ENCODE measurements at places on chromosomes 13 and 19.

DNA sequence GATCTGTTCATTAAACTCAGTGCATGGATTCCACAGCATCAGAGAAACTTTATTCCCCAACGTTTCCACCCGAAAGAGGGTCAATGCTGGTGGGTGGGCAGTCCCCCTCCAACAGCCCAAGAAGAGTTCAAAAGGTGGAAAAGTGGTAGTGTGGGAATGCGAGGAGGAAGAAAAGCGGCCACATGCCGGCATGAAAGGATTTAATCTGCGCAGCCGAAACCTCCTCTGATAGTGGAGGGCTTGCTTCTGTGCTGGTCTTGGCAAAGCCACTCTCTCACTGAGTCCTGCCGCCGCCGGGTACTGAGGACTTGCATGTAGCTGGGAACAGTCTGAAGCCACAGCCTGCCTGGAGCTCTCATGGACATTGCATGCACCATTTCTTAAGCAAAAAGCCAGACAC lies 136.2 kb upstream of the ZNF536 start:
- no peak for DNase-seq

- peak; percentile 87 for DNase-seq
These were observed 22.6 kb downstream of the FBXL12 start for GRCh38 chr19:9796113-9796773.

DNA sequence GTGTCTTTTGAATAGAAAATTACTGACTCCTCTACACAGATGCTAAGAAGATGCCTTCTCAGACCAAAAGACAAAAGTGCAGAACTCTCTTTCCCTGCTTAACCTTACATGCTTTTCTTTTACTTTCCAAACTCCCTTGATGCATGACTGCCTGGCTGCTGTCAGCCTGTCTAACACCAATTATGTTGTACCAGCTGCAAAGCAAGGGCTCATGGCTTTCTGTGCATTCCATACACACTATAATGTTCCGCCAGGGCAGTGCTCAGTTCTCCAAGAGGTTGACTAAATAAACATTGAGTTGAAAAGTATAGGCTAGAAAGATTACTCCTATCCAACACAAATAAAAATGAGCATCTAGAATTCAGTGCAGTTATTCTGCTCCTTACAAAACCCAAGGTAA lies 330.4 kb upstream of the NBEA start:
- DNase-seq = no peak

DNA sequence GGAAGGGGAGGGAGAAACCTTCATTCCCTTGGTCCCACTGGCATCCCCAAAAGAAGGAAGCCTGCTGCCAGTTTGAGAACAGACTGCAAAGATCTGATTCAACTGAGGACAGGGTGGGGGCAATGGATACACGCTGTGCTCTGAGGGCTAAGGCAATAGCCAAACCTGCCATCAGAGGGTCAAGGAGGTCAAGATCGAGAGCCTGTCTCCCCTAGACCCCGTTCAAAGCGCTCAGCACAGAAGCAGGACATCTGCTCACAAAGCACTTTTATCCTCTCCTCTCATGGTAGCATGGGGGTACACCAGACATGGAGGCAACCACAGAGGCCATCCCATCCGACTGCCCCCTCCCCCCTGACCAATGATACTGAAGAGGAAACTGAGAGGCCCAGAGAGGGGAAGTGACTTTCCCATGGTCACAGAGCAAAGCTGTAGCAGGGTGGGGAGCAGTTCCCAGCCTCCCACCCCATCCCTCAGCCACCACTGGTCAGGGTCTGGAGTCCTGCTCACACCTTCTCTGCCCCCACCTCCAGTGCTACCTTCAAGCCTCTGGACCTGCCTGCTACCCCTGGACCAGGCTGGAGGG lies 11.1 kb downstream of the POU2F2 start:
- peak; percentile 62 for DNase-seq

DNA sequence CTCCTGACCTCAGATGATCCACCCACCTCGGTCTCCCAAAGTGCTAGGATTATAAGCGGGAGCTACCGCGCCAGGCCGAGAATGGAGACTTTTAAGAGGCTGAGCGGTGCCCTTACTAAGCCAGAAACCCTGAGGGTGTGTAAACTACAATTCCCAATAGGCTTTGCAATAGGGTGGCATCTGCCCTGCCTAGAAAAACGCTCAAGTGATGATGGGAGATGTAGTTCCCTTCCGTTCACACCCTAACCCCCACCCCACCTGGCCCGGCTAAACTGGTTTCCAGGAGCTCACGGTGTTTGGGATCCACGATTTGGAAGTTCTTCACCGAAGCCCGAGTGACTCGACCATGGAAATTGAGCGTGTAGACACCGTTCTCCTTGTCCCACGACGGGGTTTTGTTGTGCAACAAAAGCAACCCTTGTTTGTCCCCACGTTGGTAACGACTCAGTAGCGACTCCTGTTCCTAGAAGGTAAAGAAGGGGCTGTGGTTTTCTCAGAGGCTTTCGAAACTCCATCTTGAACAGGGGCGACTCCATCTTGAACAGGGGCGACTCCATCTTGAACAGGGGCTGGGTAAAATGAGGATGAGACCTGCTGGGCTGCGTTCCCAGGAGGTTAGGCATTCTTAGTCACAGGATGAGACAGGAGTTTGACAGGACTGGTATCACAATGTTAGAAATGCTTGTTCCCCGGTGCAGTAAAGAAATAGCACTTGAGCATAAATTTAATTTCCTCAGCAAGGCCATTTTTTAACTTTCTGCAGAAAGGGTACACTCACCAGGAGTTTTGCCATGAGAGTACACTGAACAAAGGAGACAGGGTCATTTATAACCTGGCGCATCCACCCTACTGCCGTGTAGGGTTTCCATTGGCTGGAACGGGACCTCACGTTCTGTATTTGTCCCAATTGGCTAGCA lies 9.8 kb downstream of the PPP1R15A start:
- DNase-seq = no peak

- DNase-seq = no peak
These were observed 137.8 kb upstream of the SOX1 start for GRCh38 chr13:111929036-111929616.

- peak; percentile 84 for DNase-seq
These were observed 4.9 kb upstream of the PALM start for GRCh38 chr19:703651-704446.

- DNase-seq = no peak
These were observed 540 bp upstream of the ZFP36 start for GRCh38 chr19:39405958-39406655.

GRCh38 chr13:61204025-61204424 lies 211.6 kb downstream of the PCDH20 start:
- no peak for DNase-seq

- no peak for DNase-seq
These were observed 2.9 kb upstream of the ZNF700 start for GRCh38 chr19:11921852-11922495.

- no peak for DNase-seq
These were observed 5.4 kb downstream of the ARHGAP33 start for GRCh38 chr19:35780717-35781116.

DNA sequence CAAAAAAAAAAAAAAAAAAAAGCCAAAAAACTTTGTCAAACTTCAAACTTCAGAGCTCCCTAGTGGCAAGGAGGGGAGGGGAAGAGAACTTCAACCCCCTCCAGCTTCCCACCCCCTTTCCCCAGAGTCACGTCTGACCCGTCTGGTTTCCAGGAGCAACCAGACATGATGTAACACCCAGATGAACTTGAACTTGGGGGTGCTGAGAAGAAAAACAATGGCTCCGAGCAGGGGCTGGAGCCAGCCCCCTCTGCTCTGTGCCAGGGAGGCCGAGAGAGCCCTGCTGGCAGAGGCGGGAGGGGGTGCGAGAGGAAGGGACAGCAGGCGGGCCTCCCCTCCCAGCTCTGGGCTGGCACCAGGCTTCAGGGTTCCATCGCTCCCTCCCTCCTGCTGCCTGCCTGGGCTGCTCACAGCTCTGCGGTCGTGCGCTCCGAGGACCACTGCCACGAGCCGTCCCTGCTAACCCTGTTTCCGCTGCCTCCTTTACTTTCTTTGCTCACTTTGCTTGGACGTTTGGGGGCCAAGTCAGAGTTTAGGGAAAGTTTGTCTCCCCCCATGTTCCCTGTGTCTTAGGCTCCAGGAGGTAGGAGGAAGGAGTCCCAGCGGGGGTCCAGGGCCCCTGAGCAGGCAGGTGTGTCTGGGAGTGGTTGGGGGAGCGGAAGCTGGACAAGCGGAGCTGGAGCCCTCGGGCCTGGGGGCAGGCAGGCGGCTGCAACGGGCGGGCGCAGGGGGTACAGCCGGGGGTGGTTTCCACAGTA lies 11.1 kb downstream of the LYL1 start:
- DNase-seq = no peak

DNA sequence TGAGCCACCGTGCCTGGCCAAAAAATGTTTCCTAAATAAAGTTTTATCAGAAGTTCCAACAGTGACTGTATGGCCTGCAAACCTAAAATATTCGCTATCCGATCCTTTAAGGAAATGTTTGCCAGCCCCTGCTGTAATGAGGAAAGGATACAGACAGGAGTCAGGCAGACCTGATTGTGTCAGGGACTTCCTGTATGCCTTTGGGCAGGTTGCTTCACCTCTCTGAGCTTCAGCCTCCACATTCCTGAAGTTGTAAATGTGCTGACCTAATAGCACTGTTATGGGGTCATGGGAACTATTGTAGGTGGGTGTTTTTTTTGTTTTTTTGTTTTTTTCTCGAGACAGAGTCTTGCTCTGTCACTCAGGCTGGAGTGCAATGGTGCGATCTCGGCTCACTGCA lies 6.2 kb downstream of the ABHD8 start:
- no peak for DNase-seq

- no peak for DNase-seq
These were observed 122.7 kb downstream of the TBC1D4 start for GRCh38 chr13:75359266-75359665.

GRCh38 chr19:3544742-3545668 lies 6.0 kb downstream of the TEKTIP1 start:
- peak; percentile 61 for DNase-seq

GRCh38 chr13:79740991-79741390 lies 260.0 kb downstream of the NDFIP2 start:
- no peak for DNase-seq

DNA sequence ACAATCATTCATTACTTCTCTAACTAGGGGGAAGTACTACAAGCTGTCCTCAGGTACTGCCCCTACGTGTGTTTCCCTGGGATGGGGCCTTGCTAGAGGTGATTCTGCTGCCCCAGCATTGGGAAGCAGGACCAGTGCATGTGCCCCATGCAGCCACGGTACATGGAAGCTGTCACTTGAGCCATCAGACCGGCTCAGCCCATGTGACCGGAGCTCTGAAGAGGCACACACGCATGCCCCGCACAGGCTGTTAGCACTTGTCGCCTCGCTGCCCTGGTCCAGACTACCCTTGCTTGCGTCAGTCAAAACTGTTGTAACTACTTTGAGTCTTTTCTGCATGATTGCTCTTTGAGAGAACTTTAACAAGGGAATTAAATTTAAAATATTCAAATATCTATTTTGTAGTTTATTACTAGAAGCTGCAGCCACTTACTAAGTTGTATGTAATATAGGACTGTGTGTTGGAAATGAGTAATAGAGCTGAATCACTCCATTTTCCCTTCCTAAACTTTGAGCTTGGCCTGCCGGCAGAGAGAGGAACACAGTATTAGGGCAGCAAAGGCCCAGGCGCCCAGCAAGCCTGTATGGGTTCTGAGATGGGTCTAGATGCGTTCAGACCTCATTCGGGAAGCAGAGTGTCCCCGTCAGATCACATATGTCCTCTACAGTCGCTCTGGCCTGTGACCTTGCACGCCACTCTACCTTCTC lies 42.2 kb downstream of the DHRS12 start:
- DNase-seq = no peak

GRCh38 chr13:58884353-58885209 lies 1253.0 kb downstream of the PCDH17 start:
- DNase-seq = no peak

DNA sequence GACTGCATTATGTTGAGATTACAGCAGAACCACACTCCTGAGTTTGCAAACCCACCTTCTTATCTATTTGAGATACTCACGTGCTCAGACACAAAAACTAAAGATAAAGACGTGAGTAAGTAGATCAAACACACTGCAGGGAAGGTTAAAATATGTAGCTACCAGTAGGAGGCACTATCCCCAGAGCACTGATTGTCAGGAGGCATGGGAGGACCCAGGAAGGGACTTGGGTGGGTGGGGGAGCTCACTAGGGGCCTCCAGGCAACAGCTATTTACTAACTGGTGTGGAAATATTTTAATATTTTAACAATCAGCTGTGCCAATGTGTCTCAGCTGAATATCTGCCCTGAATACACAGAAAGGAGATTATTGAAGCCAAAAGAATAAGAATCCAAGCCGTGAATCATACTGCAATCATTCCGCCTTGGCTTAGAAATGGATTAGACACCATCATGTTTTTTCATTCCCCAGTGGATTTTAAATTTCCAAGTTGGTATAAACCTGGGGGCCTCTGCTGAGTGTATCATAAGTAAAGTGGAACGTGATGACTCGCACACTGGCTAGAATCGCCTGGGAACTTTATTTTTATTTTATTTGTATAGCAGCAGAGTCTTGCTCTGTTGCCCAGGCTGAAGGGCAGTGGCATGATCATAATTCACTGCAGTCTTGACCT lies 73.2 kb upstream of the CACNA1A start:
- no peak for DNase-seq
